G401 (cell line): ENCODE measurements at places on chromosomes 5 and 9.

GRCh38 chr9:129173296-129174101 is 4.6 kb downstream of the IER5L start:
- DNase-seq = no peak

DNA sequence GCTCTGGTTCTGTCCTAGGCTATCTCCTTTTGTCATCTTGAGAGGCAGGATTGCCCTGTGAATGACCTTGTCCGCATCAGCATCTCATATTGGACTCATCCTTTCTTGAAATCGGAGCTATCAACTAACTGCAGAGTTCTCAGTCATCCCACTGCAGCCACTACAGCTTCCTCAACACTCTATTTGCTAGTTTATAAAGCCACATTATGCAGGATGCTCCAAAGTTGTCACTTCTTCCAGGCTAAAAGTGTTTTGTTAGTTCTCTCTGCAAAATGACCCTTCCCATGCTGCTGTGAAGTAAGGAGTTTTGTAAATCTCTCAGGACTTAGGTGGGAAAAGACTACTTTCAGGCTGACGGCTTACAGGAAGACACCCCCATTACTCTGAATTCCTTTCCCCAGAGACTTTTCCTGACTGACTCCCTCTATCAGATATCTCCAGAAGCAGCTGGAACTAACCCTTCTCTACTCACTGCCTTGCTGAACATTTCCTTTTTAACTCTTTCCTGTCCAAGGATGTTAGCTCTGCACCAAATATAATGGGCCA is 257.6 kb downstream of the NFIB start:
- DNase-seq = no peak

- no peak for DNase-seq
These were observed 36.4 kb downstream of the ATPSCKMT start for GRCh38 chr5:10213316-10213715.

- DNase-seq = no peak
These were observed 10.0 kb downstream of the ZSWIM6 start for GRCh38 chr5:61342071-61342501.

DNA sequence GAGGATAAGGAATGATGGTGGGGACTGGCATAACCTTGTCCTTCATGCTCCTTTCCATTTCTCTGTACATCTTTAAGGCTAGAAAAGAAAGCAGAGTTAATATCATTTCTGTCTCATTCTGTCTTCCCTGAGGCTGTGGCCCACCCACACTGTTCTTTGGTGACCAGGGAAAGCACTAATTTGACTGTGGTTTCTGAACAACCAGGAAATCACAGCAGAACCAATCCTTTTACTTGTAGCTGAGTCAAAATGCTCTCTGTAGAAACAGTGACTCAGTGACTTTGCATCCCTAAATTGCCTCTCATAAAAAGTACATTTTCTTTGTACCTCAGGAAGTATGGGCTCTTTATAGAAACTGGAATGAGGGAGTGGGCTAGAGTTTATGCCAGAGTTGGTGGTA is 28.1 kb downstream of the IL33 start:
- no peak for DNase-seq

- no peak for DNase-seq
These were observed 37.6 kb upstream of the SETD9 start for GRCh38 chr5:56871777-56872176.
